NCI-H2081 (cell line): ENCODE measurements at places on chromosomes 7 and 10.

- DNase-seq = no peak
These were observed 94.6 kb upstream of the MACROH2A2 start for GRCh38 chr10:69957886-69958555.

DNA sequence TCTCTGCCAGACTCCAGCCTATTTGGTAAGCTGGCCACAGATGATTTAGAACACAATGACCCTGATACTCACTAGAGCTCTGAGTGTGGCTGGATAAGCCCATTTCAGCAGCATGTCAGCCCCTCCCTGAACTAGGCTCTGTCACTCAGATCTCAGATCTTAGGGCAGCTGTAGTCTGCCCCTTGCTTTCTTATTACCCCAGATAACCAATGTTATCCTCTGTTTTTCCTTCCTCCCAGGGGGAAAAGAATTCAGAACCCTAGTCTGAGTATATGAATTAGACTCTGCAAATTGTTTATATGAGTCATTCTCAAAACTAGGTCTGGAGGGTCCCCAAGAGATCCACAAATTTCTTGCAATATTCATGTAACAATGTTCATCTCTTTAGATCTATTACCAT is 286.2 kb downstream of the KCNMA1 start:
- DNase-seq = no peak

- no peak for DNase-seq
These were observed 30.2 kb upstream of the EZH2 start for GRCh38 chr7:148914208-148914777.

GRCh38 chr10:116721547-116722392 is 20.6 kb downstream of the HSPA12A start:
- no peak for DNase-seq

DNA sequence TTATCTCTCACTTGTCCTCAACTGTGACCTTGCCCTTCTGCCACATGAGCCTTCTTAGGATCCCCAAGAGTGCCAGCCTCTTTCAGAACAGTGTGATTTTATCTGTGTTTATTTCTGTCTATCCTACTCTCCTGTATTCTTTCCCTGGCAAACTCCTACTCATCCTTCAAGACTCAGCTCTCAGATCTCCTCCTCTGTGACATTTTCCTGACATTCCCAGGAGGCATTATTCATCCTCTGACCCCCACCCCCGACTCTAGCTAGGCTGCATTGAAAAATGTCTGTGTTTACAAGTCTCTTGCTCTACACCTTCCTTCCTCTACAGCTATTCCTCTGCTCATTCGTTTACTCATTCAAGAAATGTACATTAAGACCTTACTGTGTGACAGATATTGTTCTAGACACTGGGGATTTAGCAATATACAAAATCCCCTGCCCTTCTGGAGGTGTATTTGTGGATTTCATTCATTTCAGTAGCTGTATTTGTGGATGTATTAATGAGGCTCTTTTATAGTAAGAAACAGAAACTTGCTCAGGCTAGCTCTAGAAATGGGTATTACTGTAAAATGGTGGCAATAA is 61.4 kb upstream of the COMTD1 start:
- no peak for DNase-seq

GRCh38 chr10:77390481-77390891 is 247.1 kb downstream of the KCNMA1 start:
- DNase-seq = no peak

GRCh38 chr10:77036993-77037734 is 600.4 kb downstream of the KCNMA1 start:
- peak; percentile 48 for DNase-seq

GRCh38 chr10:4623757-4624420 is 202.1 kb upstream of the AKR1E2 start:
- no peak for DNase-seq

DNA sequence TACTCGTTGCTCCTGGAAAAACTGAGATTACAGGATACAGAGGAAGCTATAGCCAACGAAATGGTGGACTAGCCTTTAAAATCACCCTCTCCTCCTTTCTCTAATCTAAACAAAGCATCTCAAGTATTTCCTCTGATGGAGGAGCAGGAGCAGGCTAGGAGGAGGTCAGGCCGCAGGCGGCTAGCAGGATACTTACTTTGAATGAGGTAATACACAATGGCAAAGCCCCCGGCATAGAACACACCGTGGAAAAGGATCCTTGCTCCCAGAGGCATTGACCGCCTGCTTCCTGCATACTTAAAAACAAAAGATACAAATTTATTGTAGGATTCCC is 64.4 kb downstream of the STK17A start:
- no peak for DNase-seq

- no peak for DNase-seq
These were observed 32.5 kb upstream of the ERCC6 start for GRCh38 chr10:49571388-49571787.

DNA sequence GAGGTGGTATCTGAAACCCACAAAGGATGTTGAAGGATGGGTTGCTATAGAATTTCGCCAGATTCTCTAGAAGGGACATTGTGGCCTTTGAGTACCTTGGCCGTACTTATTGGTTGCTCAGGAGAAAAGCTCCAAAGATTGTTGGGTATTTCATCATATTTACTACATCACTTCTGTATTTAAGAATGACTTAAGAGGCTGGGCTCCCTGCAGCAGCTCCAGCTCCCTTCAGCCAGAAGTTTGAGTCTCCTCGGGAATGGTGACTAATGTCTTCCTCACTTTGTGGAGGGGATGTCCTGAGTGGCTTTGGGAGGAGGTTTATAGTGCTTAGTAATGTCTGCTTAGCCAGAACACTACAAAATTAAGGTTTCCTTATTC is 18.1 kb downstream of the MINDY4 start:
- no peak for DNase-seq

DNA sequence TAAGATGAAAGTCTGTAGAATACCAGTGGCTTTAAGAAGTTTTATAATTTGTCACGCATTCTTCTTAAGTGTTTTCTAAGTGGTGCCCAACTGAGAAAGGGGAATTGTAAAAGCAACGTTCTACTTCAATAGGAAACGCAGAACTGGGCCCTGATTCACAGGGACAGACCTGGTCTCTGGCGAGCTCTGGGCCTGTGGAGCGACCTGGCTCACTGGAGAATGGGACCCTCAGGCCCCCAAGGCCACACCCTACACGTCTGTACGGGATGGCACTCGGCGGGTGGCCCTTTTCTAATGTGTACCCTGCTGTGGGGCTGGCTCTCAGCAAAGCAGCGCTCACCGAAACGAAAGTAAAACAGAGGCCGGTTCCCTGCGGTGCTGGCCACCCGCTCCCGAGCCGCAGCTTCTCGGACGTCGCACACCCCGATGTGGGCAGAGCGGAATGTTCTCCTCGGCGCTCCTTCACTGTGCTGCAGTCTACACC is 205.0 kb downstream of the DIP2C start:
- DNase-seq = peak; percentile 22

DNA sequence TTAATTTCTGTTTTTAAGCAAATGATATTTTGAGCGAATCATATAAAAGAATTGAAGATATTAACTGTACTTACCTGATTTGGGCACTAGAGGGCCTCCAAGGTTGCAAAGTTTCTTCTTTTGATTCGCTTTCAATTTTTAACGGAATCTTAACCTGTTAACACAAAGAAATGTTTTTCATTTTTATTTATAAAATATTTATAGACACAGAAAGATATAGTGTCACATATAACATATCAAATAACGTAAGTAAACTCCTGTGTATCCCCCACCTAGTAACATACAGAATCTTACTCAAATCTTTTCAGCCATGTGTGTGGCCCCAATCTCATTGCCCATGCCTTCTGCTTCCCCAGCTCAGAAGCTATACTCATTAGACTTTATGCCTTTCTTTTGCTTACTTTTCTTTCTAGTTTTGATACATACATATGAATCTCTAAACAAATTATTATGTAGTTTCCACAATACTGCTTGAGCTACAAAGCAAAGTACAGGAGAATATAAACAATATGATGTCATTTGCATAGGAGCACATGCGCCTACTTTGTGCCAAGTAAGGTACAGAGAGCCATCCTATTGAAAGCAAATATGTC is 49.5 kb upstream of the ZPBP start:
- peak; percentile 58 for DNase-seq

DNA sequence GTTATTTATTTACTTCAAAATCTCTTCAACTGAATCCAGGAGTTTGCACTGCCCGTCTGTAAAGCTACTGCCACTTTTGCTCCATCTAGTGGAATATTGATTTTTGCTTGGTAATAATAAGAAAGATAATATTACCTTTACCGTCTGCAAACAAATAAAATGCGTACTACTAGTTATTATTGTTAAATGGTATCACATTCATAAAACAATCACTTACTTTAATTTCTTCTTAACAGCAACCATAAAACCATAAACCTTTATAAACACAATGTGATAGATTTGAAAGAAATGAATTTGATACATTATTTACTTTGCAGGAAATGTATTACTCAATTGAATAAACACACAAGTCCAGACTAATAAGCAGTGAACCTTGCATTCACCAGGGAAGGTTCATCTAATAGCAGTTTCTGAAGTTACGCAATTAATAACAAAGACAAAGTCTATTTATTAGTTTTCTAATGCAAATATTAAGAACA is 6.4 kb downstream of the AGMO start:
- peak; percentile 57 for DNase-seq
